ENCODE measurements at places on chromosomes 16 and 17.

DNA sequence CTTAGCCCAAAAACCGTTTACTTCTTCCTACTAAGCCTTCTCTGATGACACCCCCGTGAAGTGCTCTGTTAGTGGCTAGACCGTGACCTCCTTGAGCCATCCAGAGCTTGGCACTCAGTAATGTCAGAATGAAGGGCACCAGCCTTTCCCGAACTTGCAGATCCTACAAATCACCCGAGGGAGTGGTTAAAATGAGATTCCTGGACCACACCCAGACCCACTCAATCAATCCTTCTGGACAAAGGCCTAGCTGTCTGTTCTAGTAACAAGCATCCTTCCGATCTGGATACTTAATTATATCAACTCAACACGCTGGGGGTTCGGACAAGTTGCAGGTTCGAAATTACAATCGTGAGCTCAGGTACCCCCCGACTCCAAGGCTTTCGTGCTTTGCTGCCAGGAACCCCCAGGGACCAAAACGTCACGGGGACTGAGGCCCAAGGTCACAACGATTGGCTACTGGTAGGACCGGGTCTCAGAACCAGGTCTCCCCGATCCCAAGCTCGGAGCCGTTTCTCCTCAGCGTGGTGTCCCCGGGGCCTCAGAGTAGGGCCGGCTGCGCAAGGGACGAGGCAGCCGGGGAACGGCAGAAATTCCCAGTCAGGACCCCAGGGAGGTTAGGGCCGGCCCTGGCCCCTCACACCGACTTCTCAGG lies 527 bp downstream of the CIAPIN1 start:
- DNase-seq, result no peak

- DNase-seq, result no peak
Measured at GRCh38 chr16:57862698-57863433, 60.6 kb upstream of the KIFC3 start.

GRCh38 chr17:64236827-64237403 lies 26.1 kb downstream of the TEX2 start:
- DNase-seq, result no peak

DNA sequence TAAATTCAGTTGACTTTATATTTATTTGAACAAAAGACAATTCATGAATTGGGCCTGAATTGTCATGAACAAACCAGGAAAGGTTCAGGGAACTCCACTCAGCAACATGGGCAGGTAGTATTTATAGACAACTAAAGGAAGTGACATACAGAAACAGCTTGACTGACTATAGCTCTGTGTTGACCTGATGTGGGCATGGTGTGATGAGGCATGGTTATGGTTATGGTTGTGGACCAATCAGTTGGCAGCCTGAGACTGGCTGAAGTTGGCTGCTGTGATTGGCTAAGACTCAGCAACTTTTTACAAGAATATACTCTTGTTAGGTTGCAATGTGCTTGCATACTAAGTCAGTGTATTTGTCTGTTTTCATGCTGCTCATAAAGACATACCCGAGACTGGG lies 108.4 kb downstream of the HS3ST3B1 start:
- DNase-seq, result no peak

- DNase-seq, result no peak
Measured at GRCh38 chr16:26605626-26606271, 461.0 kb upstream of the C16orf82 start.
